Adipocyte (in vitro differentiated cells): ENCODE measurements at places on chromosomes 11 and 22.

GRCh38 chr11:76699451-76700091, 29.0 kb upstream of the LRRC32 start:
- DNase-seq = no peak

DNA sequence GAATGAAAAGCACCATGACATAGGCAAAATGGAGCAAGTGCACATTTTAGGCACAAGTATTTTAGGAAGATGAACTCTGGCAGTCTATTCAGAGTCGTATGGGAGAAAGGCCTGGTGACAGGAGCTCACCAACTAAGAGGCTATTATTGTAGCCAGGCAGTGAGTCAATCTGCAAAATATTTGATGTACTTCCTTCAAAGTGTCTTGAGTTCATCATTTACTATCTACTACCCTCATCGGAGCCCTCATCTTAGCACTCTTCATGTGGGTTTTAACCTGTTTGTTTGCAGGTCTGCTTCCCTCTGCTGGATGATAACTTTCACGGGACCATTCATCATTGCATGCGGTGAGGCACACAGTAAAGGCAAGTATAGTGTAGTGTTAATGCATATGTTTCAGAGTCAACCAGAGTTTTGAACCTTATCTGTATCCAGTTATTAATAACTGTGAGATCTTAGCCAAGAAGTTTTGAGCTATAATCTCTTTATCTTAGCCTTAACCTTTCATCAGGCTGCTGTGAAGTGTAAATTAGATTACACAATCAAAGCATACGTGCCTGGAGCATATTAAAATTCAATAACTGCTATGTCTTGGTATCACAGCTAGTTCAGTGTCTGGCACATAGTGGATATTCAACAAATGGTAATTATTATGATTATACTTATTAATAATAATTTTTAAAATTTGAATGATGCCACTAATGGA, 70.9 kb upstream of the SC5D start:
- no peak for DNase-seq

GRCh38 chr22:42074846-42075676, 1.0 kb downstream of the PHETA2 start:
- DNase-seq = no peak

- no peak for DNase-seq
Measured at GRCh38 chr11:111843661-111844060, 27.7 kb downstream of the ALG9 start.

DNA sequence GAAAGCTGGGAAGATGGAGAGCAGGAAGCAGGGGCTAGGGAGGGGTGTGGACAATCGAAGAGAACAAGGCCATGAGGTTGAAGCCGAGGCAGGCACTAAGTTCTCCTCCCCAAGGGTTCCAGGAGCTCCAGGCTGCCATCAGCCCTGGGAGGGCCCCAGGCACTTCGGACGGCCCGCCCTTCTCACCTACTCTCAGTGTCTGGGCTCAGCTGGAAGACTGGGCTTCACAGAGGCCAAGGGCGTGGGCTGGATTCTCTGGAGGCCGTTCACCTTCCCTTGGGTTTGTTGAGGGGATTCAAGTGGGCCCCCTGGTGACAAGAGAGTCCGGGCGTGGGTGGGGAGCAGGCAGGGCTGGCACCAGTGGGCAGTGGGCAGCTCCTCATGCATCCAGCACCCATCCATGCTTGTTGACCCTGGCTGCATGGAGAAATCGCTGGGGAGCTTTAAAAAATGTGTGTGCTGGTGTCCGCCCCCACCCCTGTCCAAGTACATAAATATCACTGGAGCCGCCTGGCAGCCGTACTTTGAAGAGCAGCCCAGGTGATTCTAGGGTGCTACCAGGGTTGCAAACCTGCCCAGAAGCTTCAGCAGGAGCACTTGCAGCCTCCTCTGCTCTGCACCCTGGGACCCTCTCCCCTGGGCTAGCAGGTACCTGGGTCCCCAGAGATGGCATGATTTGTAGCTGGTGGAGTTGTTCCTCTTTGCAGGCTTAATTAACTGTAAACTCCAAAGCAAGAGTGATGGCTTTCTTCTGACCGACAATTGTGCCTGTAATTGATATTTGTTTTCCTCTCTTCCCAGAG, 74.3 kb downstream of the RTL6 start:
- no peak for DNase-seq

DNA sequence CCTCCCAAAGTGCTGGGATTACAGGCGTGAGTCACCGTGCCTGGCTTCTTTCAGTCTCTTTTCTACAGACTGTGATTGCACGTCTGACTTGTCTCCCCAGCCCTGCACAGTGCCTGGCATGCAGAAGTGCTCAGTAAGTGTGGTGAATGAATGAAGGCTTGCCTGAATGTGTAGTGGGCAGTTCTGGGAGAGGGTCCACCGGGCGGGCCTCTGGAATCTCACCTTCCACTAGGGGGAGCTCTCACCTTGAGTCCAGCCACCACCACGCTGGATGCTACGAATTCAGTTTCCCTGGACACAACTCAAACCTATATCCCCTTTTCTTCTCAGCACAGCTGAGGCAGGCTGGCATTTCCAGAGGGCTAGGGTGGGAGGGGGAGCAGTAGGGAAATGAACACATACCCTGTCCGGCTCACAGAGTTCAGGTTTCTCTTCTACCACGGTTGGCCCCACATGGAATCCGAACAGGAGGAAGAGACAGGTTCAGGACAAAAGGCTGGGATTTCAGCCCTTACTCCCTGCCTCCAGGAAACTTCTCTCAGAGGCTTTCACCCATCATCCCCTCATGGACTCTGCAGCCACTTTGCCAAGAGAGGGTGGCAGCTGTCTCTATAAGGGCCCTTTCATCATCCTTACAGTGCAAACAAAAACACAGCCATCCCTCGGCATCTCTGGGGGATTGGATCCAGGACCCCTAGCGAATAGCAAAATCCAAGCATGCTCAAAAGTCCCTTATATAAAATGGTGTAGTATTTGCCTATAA, 86.8 kb downstream of the NECTIN1 start:
- DNase-seq = no peak

- DNase-seq = no peak
Measured at GRCh38 chr22:41254230-41254629, 13.5 kb upstream of the CHADL start.
